ENCODE measurements at places on chromosomes 1 and 21.

DNA sequence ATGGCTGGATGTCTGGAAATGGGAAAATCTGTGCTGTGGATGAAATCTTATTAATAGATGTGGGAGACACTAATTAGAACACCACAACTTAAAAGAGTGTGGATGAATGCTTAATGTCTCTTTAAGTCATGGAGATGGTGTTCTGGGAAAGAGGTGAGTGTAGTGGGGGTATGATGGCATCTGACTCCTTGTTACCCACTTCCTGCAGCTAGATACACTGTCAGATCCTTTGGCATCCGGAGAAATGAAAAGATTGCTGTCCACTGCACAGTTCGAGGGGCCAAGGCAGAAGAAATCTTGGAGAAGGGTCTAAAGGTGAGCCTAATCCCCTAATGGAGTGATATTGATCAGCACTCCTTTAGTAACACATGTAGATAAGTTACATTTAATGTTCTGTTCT lies 2.0 kb downstream of the RPL11 start:
- no peak for DNase-seq

DNA sequence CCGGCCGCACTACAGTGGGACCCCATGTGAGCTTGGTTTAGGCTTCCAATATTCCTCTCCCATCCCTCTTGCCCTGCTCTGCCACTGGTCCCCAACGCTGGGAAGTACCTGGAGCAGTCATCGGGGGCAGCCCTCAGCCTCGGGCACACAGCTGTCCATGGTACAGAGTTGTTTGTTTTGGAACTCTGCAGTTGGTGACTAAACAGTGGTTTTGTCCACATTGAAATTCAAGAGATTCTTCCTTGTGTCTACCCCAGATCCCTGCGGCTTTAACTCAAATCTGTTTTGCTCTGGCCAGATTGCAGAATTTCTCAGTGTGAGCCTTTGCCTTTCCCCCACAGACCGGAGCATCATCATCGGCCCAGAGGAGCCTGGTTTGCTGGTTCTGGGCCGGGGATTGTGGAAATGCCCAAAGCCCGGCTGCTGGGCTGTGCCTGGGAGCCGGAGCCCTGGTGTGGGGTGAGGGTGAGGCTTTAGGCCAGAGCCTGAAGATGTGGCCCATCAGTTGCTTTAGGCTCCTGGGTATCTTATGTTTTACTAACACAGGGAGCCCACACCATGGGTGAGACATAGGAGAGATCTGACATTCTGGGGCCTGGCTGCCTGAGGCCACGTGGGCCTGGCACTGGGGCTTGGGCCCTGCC lies 93.2 kb downstream of the ARHGEF10L start:
- DNase-seq = no peak

DNA sequence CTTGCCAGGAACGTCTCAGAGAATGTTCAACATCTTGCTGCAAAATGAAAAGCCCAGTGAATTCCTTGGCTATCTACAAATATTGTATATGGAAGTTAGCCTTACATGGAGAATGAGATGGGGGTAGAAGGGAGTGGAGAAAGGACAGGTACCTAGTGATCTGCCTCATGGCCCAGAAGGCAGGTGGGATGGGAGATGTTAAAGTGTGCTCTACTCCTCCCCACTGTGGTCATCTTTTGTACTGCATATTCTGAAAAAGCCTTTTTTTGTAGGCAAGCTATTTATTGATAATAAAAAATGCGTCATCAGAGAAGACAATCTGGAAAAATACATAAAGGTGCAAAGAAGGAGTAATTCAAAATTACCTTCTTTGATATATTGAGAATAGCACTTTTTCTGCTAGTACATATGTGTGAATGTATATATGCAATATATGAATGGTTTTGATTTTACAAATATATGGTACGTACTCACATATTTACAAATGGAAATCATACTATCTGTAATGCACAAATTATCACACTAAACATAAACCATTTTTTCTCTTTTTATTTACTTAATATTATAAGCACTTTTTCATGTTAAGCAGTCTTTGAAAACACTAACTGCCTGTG lies 19.1 kb upstream of the SLC5A9 start:
- DNase-seq = no peak

GRCh38 chr1:113617438-113618141 lies 141.7 kb downstream of the PHTF1 start:
- DNase-seq = no peak

All from stimulated activated CD4-positive, alpha-beta T cell treated with anti-CD3 and anti-CD28 coated beads, Interleukin-15, amount 100 ng/mL, for 24 hours (primary cell).